Activated effector memory CD4-positive, alpha-beta T cell treated with Interleukin-2 at 50 U/mL for 16 hours (primary cell): ENCODE measurements at places on chromosomes 13 and 19.

DNA sequence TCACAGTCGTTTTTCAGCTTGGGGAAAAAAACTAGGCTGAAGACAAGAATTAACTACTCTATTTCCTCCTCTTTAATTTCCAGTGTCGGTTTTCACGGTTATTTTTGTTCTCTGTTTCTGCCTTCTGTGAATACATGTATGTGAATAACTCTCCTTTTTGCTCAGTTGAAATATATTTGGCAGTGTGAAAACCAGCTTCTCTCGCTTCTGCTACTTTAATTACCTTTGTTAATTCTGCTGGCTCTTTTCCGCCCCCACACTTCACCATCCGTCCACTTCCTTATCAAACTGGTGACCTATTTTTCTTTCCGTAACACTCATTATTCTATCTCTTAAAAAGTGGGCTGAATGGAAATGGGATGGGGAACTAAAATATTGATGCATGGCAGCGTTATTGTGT is 126.4 kb downstream of the POU4F1 start:
- DNase-seq: no peak

GRCh38 chr13:51502153-51502651 is 49.4 kb upstream of the INTS6 start:
- no peak for DNase-seq

DNA sequence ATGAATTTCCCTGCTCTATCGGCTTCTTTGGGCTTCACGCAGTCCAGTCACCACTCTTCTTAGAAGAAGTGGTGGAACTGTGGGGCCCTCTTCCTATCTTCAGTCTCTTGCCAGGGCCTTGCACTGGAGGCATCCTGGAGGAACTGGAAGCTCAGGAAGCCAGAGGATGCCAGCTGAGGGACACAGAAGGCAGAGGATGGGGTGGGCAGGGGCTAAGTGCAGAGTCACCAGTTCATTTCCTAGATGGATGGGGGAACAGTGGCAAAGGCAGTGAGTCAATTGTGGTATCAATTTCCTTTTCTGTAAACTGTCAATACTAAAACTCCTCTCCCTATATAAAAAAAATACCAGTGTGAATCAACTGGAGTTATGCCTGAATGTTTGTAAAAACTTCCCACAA is 419.7 kb downstream of the KLF12 start:
- no peak for DNase-seq

- DNase-seq: no peak
Measured at GRCh38 chr19:44003461-44004009, 778 bp downstream of the ZNF230 start.

DNA sequence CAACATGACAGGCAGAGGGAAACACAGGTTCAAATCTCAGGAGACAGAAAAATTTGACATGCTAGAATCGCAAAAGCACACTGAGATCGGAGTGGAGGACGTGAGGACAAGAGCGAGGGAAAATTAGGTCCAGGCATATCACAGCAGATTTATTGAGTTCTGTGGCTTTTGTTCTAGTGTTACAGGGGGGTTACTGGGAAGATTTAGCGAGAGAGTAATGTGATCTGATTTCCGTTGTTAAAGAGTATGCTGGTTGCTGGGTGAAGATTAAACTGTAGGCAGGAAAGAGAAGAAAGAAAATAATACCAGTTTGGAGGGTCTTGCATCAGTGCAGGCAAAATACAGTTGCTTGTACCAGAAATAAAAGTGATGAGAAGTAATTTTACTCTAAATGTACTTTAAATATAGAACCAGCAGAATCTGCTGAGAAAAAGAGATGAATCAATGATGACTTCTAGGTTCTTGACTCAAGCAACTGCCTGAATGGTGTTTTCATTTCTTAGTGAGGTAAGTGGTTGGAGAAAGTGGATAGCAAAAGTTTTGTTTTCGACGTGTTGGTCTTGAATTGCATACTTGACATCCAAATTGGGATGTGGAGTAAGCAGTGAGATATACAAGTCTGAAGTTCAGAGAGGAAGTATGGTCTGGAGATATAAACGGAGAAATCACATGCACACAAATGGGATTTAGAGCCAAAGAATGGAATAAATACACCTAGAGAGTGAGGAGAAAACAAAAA is 35.7 kb downstream of the UFM1 start:
- no peak for DNase-seq

- DNase-seq: no peak
Measured at GRCh38 chr19:19214892-19215291, 3.1 kb downstream of the NCAN start.

GRCh38 chr13:99854366-99854765 is 117.2 kb downstream of the ZIC5 start:
- DNase-seq: no peak

DNA sequence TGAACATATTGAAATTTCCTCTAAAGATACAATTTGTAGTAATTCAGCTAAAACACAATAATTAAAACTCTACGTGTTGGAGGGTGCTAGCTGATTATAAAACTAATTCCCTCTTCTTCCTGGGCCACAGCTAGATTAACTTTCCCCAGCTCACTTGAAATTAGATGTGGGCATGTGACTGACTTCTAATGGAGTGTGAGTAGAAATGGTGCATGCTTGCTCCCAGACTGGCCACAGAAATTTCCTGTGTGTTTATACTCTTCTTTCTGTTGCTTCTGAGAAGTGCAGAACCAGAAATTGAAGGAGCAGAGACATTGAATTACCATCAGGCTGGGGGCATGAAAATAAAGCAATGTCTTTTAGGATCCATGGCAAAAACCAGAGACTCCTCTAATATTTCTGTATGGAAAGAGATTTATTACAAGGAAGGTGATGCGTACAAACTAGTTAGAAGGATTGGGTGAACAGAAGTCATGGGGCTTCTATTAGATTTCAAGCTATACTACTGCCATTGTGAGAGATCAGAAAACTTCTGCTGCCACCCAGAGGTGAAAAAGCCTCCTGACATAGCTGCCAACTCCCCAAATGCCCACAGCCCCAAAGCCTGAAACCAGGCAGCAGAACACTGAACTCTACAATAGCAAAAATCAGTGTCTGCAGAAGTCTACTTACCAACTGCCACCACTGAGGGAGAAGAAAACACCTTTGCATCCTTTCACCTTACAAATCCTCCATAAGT is 379.2 kb upstream of the MIR17HG start:
- DNase-seq: no peak

- DNase-seq: no peak
Measured at GRCh38 chr13:106349080-106349931, 186.2 kb downstream of the EFNB2 start.

GRCh38 chr13:33057019-33057780 is 41.0 kb downstream of the KL start:
- no peak for DNase-seq

DNA sequence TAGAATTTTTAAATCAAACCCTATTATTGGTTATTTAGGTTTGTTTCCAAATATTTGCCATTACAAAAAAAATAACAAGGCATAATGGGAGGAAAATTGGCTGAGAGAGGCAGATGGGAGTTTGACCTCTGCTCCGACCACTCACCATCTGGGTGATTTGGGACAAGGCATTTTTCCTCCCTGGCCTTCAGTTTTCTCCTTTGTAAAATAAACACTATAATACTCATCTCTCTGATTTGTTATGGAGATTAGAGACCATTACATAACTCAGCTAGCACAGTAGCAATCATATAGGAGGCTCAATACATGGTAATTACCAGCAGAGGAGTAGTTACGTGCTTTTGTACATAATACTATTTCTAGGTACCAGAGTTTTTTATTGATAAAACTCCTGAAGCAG is 70.2 kb upstream of the STK24 start:
- no peak for DNase-seq

DNA sequence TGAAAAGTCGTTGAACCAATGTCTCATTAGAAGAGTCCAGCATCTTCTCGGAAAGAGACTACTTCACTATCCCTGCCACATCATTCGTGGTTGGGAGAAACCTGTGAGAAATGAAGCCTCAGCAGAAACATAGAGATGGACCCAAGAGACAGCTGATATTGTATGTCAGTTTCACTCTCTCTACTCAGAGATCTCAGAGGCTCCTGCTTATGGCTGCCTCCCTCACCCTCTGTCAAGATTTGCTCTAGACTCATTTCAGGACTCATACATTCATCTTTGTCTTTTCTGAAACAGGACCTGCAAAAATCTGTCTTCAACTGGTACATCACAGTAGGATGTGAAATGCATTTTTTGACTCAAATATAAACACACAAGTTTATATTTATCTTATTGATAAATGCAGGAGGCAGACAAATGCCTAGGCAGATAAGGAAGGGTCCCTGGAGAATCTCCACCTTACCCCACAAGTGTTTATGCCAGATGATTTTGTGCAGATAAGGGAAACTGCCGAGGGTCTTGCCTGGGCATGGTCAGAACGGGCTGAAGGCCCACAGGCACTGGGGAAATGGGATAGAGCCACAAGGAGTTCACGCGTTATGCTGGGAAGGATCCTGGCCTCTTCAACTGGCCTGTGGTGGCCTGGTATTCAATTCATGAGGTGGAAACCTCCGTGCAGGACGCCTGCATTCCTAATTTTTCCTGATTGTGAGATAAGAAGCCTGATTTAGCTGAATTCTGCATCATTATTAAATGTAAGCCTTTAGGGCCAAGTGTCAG is 1834.0 kb upstream of the PCDH20 start:
- DNase-seq: no peak

- DNase-seq: peak; percentile 51
Measured at GRCh38 chr19:1512671-1513498, at the start of gene ADAMTSL5. Gene ADAMTSL5, minus strand, starts transcription at chr19:1513019. Its CDS starts 2,076 bp downstream, at chr19:1510943.

- no peak for DNase-seq
Measured at GRCh38 chr13:65582160-65582559, 1648.0 kb downstream of the PCDH9 start.

DNA sequence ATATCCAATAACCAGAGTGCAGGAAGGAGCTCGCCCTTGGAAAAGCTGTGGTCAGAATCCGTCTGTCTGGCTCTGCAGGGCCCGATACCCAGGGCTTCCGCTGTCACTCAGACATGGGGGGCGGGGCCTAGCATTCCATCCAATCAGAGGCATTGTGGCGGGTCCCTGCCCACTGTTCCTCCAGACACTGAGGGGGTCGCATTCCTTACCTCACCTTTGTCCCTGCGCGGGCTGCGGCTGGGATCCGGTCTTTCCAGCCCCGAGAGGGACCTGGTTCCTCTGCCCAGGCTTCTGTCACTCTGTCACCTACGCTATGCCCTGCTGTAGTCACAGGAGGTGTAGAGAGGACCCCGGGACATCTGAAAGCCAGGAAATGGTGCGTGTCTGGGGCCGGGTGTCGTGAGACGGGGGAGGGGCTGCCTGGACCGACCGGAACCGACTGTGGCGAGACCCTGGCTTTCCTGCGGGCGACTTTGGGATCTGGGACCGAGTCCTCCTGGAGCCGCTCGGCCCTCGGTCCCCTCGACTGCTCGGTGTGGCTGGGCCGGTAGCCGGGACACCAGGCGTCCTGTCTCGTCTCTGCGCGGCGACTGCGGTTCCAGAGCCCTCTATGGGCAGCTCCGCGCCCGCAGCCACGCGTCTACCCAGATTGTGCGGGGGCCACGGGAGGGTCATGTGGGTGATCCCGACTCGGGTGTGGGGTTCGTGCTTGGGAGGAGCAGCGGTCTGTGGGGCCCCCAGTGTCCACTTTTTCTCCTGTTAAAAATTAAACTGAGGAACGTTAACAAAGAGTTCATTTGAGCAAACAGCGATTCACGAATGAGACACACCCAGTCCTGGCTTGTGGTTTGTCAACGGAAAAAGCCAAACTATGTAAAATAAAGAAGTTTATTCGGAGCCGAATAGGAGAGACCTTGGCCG is at the start of gene ZNF69:
ZNF69 (plus strand) TSS at position 172 of the 921 bp plus-strand sequence; CDS start at position 314, 142 bp downstream.
- DNase-seq: peak; percentile 37

GRCh38 chr13:38382946-38383345 is 33.3 kb downstream of the UFM1 start:
- no peak for DNase-seq

- DNase-seq: no peak
Measured at GRCh38 chr13:106942563-106942962, 374.6 kb upstream of the ARGLU1 start.

DNA sequence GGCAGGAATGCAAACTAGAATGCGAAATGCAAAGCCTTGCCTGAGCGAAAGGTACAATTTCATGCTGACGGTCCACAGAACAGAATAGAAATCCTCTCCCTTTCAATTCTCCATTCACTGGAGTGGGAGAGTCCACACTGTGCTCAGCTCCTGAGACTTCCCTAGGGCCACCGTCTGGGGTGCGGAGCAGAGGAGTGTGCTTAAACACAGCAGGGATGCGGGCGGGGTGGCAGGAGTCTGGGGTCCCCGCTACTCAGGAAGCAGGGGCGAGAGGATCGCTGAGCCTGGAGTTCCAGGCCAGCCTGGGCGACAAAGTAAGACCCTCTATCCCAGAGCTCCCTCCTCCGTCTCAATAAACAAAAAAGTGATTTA is 552 bp upstream of the ZNF816 start:
- no peak for DNase-seq

DNA sequence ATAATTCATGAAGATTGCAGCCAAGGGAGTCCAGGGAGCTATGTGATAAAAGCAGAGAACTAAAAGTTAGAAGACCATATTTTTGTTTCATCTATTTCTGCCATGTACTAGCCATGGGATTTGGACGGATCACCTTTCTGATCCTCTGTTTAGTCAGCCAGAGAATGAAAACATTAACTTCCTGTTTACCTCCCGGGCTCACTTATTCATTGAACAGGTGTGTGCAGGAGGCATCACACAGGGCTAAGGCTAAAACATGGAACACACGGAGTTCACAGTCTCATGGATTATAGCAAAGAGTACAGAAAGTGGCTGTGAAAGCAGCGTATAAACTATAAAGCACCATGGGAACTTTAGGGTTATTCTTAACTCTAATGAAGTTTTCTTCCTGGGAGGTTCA is 96.8 kb downstream of the GPR12 start:
- no peak for DNase-seq

- no peak for DNase-seq
Measured at GRCh38 chr19:49004964-49005614, 11.4 kb downstream of the RUVBL2 start.

DNA sequence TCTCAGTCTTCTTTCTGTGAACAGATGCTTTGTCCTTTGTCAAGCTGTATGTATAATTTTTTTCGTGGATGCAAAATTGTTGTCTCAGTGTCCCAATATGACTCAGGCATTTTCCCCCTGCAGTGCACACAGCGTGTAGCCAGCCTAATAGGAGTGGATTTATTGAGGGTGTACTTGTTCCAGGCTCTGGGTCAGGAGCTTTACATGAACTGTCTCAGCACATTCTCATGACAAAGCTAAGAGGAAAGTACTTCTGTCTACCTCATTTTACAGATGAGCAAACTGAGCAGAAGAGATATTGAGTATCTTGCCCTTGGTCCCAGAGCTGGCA is 50.8 kb downstream of the STK24 start:
- DNase-seq: no peak

GRCh38 chr13:68378294-68378693 is 1148.2 kb upstream of the PCDH9 start:
- DNase-seq: no peak

GRCh38 chr13:113732961-113733950 is 25.8 kb upstream of the TMEM255B start:
- DNase-seq: no peak

DNA sequence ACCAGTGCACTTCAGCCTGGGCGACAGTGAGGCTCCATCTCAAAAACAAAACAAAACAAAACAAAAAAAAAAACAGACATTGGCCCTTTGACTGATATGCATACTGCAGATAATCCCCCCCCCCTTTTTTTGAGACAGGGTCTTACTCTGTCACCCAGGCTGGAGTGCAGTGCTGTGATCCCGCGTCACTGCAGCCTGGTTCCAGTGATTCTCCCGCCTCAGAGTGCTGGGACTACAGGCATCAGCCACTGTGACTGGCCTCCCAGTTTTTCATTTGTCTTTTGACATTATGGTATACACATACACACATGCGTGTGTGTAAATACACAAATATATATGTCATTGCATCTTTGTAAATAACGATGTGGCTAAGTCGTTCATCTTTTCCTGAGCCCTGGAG is 61.8 kb downstream of the ATP11A start:
- no peak for DNase-seq

- DNase-seq: no peak
Measured at GRCh38 chr19:48455171-48455907, at the start of gene KCNJ14. Gene KCNJ14, plus strand, starts transcription at chr19:48455574. Its CDS starts 6,151 bp downstream, at chr19:48461725.
